Stimulated activated naive CD4-positive, alpha-beta T cell treated with Interleukin-2 at 50 U/mL for 16 hours (primary cell): ENCODE measurements at places on chromosomes 1 and 21.
A peak's percentile ranks its signal among the peaks of the same experiment; 100 is the strongest.

DNA sequence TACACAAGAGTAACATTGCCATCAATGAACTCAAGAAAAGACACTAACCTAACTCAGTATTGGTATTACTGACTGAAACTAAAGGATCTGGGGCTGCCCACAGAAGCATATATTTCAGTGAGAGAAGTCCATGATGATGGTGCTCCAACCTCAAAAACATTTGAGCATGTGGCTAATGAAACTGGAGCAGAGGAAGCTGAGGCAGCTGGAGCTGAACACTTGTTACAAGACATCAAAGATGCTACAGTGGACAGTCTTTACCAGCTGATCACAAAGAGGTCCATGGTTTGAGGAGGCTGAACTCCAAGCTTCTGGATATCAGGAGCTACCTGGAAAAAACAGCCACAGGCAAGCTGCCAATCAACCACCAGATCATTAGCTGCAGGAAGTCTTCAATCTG is 42.2 kb upstream of the TTC39A start:
- DNase-seq: no peak

- DNase-seq: no peak
Observed at GRCh38 chr1:58732087-58732775, 32.4 kb upstream of the MYSM1 start.

- DNase-seq: no peak
Observed at GRCh38 chr1:24127134-24127800, 15.3 kb upstream of the MYOM3 start.

DNA sequence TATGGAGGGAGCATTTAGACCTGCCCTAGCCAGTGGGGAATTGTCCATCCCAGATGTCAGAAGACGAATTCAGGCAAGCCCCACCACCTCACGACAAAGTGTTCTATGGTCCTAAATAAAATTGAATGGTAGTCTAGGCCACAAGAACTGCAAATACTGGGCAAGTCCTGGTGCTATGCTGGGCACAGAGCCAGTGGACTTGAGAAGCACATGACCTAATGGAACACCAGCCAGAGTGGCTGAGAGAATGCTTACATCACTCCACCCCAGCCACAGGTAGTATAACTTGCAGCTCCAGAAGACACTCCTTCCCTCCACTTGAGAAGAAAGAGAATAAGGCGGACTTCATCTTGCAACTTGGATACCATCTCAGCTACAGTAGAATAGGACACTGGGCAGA is 567.3 kb upstream of the CXADR start:
- DNase-seq: no peak

DNA sequence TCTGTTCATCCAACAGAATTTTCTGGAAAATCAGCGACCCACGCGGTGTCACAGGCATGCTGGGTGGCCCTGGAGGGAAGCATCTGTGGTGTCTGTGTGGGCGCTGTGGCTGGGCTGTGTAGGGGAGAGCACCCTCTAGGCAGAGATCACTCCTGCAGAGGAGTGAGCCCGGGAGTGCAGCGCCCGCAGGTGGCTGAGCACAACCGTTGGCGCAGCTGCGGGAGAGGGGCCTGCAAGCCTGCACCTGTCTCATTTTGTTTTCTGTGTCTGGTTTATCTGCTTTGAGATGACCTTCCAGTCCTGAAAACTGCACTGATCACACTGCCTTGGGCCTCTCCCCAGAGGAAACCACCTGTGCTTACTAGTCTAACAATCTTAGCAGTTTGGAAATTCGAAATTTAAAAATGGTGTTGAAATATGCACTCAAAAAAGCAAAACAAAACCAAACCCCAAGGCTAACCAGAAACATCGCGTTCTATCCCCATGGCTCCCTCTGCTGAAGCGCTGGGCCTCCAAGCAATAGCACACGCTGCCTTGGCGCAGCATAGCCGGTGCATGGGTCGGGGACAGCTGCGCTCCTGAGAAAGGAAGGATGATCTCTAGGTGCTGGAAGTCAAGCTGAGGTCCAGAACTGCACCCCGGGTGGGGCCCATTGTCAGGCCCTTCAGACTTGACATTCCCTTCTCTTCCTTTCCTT is 4.8 kb downstream of the FAM3B start:
- DNase-seq: no peak

DNA sequence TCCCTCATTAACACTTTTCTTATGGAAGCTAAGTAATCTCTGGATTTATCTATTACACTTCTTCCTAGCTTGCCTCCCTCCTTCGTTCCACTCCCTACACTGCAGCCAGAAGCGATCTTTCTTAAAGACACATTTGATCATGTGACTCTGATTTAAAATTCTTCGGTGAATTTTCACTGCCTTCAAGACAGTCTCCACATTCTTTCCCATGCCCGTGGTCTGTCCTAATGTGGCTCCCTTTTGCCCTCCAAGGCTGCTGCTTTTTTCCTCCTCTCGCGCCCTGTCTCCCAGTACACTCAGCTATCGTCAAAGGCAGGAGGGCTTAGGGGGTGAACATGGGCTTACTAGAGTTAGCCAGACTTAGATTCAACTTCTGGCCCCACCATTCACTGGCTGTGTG is 64.4 kb downstream of the SDCCAG8 start:
- DNase-seq: no peak

- no peak for DNase-seq
Observed at GRCh38 chr1:55071477-55071876, 32.1 kb downstream of the PCSK9 start.

- DNase-seq: no peak
Observed at GRCh38 chr1:178543290-178543607, 30.3 kb downstream of the TEX35 start.

- no peak for DNase-seq
Observed at GRCh38 chr1:164191191-164191590, 367.8 kb upstream of the PBX1 start.

DNA sequence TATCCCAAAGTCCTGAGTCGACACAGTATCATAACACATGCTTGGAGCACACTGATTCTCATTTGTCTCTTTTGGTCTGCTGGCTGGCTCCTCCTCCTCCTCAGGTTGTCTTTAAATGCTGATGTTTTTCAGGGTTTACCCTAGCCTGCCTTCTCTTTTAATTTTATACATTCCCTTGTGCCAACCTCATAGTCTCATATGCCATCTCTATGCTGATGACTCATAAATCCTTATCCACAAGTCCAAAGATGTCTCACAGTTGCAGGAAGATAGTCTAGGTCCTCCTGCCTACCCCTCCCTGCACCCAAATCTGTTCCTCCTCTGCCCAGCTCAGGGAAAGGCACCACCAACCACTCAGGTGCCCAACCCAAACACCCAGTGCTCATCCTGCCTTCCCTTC is 108.3 kb downstream of the SIPA1L2 start:
- no peak for DNase-seq

DNA sequence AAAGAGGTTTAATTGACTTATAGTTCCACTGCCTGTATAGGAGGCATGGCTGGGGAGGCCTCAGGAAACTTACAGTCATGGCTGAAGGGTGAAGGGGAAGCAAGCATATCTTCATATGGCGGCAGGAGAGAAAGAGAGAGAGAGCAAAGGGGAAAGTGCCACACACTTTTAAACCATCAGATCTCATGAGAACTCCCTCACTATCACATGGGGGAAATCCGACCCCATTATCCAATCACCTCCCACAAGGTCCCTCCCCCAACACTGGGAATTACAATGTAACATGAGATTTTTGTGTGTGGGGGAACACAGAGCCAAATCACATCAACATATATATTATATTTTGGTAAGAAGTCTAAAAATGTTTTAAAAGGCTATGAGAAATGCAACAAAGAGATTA is 27.2 kb downstream of the FABP3 start:
- no peak for DNase-seq

- DNase-seq: no peak
Observed at GRCh38 chr1:160400646-160401486, 502 bp downstream of the VANGL2 start.

DNA sequence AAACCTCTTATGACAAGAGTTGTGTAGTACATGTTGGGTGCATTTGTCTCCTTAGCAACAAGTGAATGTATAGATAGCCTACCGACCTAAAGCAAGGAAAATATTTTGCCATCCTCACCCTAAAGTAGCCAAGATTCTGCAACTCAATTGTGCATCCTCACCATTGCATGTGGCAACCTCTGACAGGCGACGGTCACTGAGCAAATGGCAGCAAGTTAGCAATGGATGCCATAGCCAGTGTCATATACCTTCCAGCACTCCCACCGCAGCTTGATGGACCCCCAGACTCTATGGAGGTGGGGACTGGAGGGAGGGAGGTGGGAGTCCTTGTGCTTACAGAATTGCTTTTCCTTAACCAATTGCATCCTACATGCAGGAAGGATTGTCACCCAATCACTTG is 17.0 kb downstream of the PROX1 start:
- no peak for DNase-seq

- peak; percentile 43 for DNase-seq
Observed at GRCh38 chr1:87449348-87449963, 120.8 kb downstream of the LMO4 start.

DNA sequence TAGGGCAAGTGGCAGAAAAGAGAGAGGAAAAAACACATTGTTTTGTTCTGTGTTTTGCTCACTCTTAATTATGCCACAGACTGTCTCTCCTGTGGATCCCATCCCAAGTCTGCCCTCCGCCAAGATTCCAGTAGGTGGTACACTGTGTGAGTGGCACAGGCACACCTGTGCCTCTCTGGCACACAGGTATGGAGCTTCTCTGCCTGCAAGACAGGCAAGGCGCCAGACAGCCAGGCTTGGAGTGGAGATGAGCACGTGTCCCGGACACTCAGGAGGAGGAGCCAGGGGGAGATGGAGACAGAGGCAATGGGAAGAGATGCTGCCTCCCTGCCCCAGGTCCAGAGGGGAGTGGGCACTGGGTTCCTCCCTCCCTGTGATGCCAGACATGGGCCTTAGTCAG is 6.5 kb upstream of the GRIK3 start:
- no peak for DNase-seq

GRCh38 chr1:29243871-29244200 is 7.5 kb downstream of the PTPRU start:
- DNase-seq: no peak

DNA sequence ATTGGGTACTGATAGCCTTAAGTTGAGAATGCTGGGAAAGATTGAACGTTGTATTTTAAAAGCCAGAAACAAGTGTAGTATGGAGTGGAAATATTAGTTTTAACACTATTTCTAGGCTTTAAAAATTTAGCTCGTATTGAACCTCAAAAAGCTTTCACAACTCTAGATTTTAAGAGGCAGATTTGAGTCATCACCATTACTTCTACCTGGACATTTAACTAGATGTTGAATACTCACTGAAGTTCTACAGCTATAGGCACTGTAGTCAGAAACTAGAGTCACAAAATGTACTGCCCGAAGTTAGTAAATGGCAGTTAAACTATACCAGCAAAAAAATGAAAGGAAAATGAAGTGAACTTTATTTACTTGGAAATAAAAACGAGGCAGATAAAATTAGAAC is 96.5 kb downstream of the NEK7 start:
- no peak for DNase-seq

DNA sequence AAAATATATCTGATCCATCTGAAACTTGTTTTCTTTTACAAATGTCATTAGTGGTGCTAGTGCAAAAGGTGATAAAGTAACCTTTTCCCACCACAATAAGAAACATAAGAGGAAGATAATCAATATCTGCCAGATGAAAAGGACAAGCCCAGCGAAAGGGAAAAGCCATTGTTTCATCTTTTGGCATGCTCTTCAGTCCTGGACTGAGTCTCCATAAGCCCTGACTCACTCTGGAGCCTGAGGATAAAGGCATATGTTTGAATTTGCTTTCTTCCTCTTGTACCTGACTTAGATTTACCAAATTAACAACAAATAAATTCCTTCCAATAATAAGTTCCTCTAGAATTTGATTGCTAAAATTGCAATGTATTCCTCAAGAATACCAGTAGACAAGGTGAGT is 13.6 kb downstream of the DNAJC11 start:
- DNase-seq: no peak

DNA sequence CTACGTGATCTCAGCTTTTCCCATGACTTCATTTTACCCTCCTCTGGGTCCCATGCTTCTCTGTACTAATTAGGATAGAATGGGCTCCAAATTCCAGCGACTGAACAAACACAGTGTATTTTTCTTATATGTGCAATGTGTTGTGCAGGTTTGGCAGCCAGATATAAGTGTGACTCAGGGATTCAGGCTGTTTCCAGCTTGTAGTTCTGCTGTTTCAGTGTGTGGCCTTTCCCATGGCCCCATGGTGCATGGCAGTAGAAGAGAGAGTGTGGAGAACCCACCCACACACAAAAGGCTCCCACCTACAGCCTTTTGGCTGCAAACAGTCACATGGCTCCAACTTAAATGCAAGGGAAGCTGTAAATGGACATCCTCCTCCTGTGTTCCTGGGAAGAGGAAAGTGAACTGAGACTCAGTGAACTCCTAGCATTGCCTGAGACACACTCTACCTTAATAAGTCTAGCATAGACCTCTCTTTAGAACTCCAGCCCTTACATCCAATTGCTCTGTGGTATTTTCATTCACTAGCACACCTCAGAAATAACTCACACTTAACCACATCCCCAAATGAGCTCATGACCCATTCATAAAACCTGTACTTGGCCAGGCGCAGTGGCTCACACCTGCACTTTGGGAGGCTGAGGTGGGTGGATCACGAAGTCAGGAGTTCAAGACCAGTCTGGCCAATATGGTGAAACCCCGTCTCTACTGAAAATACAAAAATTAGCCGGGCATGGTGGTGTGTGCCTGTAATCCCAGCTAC is 58.7 kb downstream of the KIAA0040 start:
- no peak for DNase-seq

GRCh38 chr1:55321942-55322341 is 106.8 kb upstream of the USP24 start:
- DNase-seq: no peak

DNA sequence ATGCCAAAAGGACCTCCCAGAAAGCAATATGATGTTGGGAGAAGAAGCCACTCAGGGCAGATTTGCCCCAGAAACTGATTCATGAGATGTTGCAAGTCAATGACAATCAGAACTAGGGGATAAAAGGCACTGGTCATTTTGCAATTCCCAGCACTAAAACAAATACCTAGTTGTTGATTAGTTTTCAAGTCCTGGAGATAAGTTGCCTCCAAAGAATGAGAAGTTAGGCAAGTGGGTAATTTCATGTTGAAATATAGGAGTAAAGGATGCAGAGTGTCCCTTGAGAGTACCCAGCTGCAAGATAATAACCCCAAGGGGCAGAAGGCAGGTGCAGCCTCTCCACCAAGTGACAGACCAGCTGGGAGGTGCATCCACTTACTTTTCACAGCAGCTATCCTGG is 363.6 kb downstream of the PBX1 start:
- DNase-seq: no peak

DNA sequence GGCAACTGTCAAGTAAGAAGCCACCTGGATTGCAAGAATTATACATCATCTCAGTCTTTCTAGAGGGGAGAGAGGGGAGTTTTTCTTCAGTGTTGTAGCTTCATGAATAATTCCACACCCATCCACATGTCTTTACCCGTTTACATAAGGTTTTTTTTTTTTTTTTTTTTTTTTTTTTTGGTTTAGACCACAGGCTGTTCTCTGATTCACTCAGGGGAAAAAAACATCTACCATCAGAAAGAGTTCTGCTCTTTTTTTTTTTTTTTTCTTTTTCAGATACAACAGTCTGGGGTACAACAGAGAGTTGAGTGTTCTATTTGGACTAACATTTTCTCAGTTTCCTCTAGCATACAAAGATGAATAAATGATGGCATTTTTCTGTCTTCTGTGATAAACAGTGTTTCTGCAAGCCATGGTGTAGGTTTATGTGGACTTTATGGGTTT is 4.9 kb upstream of the KIF14 start:
- no peak for DNase-seq

GRCh38 chr1:82978461-82979324 is 1020.2 kb downstream of the TTLL7 start:
- no peak for DNase-seq
